ENCODE measurements at places on chromosomes 7 and 10. TPM values are rescaled to one million over a fixed set of nuclear protein-coding genes. Genes with fewer than 3 reads are reported as not detected.
A peak's percentile ranks its signal among the peaks of the same experiment; 100 is the strongest.

MYOZ1 gene
- total RNA-seq: not detected

CASP7 gene
- 71.8 TPM for total RNA-seq

SPAM1 gene
- not detected for total RNA-seq

DNA sequence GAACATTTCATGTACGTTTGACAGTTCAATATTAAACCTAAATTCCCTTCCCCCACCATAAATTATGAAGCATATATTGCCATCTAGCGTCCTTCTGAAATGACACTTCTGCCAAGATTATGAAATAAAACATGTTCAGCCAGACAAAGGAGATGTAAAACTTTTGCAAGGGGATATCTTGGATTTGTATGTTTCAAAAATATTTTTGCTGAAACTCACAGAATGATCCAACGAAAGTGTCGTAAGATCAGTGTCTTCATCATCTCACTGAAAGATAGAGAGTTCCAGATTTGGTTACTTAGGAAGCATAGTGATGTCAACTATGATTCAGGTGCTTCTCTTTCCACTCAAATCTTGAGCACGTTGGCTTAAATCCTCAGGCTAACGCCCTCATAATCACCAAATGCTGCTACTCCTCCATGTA lies 904.3 kb downstream of the XPNPEP1 start:
- DNase-seq: no peak

DNA sequence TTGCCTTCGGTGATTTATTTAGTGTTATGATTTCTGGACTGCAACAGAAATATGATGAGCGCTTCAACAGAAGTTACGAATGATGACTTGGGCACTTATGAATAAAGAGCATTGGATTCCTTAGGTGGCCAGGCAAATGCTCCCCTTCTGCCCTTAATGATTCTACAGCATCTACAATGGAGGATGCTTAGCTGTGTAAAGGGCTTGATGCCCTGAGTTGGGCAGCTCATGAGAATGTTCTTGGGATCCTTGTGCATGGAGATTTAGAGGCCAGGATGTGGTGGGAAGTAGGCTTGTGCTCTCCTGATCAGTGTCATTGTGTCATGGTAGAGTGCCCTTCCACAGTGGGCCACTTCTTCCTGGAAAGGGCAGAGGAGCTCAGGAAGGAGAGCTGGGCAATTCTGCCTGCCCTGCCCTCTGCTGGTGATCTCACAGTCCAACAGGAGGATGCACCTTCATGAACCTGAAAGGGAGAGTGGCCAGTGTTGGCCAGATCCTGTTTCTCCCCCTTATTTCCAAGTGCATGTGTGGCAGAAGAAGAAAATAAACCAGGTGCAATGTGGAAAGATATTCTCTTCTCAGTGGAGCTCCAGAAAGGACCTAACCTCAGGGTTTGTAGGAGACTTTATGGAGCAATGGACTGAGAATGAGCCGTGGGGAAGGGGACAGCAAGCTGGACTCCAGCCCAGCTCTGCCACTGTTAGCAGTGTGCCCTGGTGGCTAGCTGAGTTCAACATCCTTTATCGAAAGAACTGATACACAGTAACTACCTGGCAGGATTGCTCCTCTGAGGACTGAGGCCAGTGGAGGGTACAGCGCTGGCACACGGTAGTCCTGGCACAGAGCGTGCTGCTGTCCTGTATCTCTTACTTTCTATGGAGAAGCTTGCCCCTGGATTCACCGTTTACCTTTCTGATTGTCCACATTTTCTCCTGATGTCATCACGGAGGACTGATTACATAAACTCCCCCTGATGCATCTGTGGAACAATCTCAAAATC lies 182.9 kb downstream of the BMPER start:
- DNase-seq: peak; percentile 24

GRCh38 chr10:87916515-87916914 lies 53.1 kb downstream of the PTEN start:
- no peak for DNase-seq

- DNase-seq: peak; percentile 42
These were observed 80.2 kb downstream of the ALOX5 start for GRCh38 chr10:45454262-45454661.

Data from dermis blood vessel endothelial cell (primary cell).